Astrocyte (in vitro differentiated cells and primary cell): ENCODE measurements at places on chromosomes 4 and X.

DNA sequence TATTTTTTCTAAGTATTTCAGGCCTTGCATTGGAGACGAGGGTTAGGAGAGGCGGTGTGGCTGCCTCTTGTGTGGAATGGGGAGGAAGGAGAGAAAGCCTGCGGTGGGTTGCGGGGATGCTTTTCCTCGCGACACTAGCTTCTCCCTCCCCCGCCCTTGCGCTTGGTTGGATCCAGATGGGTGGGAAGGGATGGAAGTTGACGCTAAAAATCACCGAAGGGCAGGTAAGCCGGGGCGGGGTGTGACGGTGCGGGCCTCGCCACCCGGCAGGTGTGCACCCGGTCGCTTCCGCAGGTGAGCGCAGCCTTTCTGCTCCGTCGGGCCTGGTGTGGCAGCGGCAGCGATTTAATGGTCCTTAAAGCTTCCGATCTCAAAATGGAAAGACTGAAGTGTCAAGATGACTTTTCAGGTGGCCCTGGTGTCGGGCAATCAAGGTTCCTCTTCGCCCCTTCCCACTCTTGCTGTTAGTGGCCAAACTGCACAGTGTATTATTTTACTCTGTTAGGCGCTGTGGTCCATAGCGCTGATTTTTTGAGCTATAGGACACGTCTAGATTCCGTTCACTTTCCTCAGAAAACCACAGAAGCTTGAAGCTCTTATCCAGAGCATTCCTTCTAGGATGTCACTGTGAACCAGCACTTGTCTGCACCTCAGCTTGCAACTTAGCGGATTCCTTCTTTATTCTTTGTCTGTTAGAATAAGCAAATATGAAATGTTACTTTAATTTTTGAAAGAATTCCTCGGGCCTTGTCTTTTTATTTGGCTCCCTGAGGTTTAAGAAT is 765 bp downstream of the ENOPH1 start:
- H3K36me3 ChIP-seq, result peaks cover 24% of the 10 kb centered on the region
- H3K4me3 ChIP-seq, result peak overlapping the region; percentile 99
- DNase-seq, result peak; percentile 50
- H3K27me3 ChIP-seq, result no peaks in the 10 kb centered on the region
- H3K27ac ChIP-seq, result peak overlapping the region; percentile 98

DNA sequence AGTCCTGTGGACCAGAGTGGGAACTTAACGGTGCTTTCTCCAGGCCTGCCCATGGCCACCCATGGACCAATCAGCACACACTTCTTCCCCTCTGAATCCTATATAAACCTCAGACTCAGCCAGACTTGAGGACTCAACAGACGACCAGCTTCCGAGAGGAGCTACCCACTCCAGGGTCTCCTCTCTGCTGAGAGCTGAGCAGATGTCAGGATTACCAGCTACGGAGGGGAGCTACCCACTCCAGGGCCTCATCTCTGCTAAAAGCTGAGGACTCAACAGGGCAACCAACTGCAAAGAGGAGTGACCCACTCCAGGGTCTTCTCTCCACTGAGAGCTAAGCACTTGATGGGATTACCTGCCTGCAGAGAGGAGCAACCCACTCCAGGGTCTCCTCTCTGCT is 80.0 kb upstream of the DDX60 start:
- DNase-seq, result no peak
- no peaks in the 10 kb centered on the region for H3K27me3 ChIP-seq
- no peak overlapping the region for H3K27ac ChIP-seq

- no peaks in the 10 kb centered on the region for H3K36me3 ChIP-seq
- no peak overlapping the region for H3K27ac ChIP-seq
- H3K4me3 ChIP-seq, result no peak overlapping the region
Observed at GRCh38 chrX:2643880-2644279, 47.2 kb upstream of the CD99 start.

DNA sequence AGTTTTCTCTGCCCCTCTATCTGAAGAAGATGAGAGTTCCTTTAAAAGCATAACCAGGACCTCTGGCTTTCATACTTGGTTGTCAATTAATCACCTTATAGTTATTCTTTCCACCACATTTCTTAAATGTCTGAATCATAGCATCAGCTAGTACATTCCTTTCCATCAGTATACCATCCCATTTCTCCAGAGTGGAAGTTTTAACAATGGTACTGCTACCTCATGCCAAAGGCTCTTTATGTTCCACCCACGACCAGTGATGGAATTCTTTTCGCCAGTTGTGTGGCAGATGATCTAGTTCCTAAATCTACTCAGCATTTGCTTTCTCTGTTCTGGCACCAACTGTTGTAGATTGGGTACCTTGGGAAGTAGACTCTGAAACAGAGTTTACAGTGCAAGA is 379.8 kb downstream of the ZNF674 start:
- no peaks in the 10 kb centered on the region for H3K27me3 ChIP-seq
- DNase-seq, result peak; percentile 85
- no peaks in the 10 kb centered on the region for H3K36me3 ChIP-seq
- H3K4me1 ChIP-seq, result peaks cover 14% of the 10 kb centered on the region

GRCh38 chr4:909821-910220 is 22.3 kb downstream of the GAK start:
- H3K36me3 ChIP-seq, result peaks cover 3% of the 10 kb centered on the region
- H3K27ac ChIP-seq, result no peak overlapping the region
- no peak overlapping the region for H3K4me3 ChIP-seq
- H3K27me3 ChIP-seq, result no peaks in the 10 kb centered on the region

- no peaks in the 10 kb centered on the region for H3K36me3 ChIP-seq
- H3K27me3 ChIP-seq, result no peaks in the 10 kb centered on the region
- H3K27ac ChIP-seq, result no peak overlapping the region
- H3K4me1 ChIP-seq, result peaks cover 8% of the 10 kb centered on the region
- DNase-seq, result peak; percentile 37
- no peak overlapping the region for H3K4me3 ChIP-seq
Observed at GRCh38 chr4:73862322-73862721, 6.9 kb upstream of the CXCL1 start.

GRCh38 chrX:151870602-151871001 is 42.1 kb upstream of the MAGEA4 start:
- peak overlapping the region; percentile 48 for H3K4me3 ChIP-seq
- H3K36me3 ChIP-seq, result no peaks in the 10 kb centered on the region
- H3K27me3 ChIP-seq, result no peaks in the 10 kb centered on the region
- peaks cover 18% of the 10 kb centered on the region for H3K4me1 ChIP-seq
- peak; percentile 90 for DNase-seq

DNA sequence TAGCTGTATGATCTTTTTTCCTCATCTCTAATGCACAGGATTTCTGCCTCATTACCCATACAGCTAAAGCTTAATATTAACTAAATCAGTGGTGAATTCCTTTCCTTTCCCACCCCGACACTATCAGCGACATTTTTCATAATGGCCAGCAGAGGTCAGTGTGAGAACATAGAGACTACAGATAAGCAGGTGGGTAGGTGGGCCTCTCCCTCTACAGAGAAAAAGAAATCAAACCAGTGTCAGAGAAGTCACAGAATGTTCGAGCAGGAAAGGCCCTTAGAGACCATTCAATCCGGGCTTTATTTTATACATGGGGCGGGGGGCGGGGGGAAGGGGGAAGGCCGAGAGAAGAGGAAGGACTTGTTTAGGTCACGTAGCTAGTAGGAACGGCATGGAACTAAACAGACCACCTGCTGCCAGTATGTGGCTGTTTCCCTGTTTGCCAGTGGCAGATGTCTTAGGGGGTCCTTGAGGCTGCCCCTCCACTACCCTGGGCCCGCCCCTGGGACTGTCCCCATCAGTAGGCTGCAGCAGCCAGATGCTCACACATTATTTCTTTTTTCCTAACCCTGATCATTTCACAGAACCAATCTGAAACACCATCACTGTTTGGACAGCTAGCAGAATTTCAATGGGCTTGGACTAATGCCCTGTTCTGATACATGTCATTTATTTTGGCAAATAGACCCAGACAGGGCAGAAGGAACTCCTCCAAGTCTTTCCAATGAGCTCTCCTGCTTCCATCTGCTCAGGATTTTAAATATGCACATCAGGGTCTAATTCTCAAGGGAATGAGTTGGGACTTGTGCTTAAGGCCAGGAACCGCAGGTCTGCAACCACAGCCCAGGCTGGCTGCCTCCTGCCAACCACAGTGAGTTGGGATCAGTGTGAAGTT is 133.4 kb downstream of the ATG4A start:
- no peaks in the 10 kb centered on the region for H3K27me3 ChIP-seq
- H3K27ac ChIP-seq, result no peak overlapping the region
- H3K36me3 ChIP-seq, result no peaks in the 10 kb centered on the region
- peak; percentile 49 for DNase-seq
- no peaks in the 10 kb centered on the region for H3K4me1 ChIP-seq

GRCh38 chrX:72105436-72105835 is 26.3 kb downstream of the RTL5 start:
- H3K4me3 ChIP-seq, result no peak overlapping the region
- no peak overlapping the region for H3K27ac ChIP-seq
- no peaks in the 10 kb centered on the region for H3K36me3 ChIP-seq
- H3K27me3 ChIP-seq, result no peaks in the 10 kb centered on the region
- H3K4me1 ChIP-seq, result no peaks in the 10 kb centered on the region
- DNase-seq, result no peak

DNA sequence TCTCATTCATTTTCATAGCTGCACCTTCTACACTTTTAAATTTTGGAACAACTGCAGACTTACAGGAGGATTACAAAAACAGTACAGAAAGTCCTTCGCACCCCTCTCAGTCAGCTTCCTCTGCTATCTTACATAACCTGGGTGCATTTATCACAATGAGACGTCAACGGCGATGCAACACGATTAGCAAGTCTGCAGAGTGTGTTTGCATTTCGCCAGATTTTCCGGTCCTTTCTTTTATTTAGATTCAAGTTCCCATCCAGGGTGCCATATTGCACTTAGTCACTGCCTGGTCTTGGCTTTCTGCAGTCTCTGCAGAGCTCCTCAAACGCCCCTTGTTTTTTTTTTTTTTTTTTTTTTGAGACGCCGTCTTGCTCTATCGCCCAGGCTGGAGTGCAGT is 85.9 kb downstream of the ASMT start:
- H3K4me3 ChIP-seq, result no peak overlapping the region
- no peaks in the 10 kb centered on the region for H3K36me3 ChIP-seq
- H3K4me1 ChIP-seq, result no peaks in the 10 kb centered on the region
- no peak for DNase-seq

GRCh38 chr4:147480891-147481576 is at the start of gene EDNRA:
EDNRA (plus strand) TSS chr4:147481097; CDS start chr4:147485682, 4,585 bp downstream.
- no peaks in the 10 kb centered on the region for H3K36me3 ChIP-seq
- peak within 1 kb of the TSS; percentile 69 for H3K27ac ChIP-seq
- H3K27me3 ChIP-seq, result no peaks in the 10 kb centered on the region
